Stimulated activated CD8-positive, alpha-beta memory T cell treated with anti-CD3 and anti-CD28 coated beads, Interleukin-4, amount 100 ng/mL, for 1 hour (primary cell): ENCODE measurements at places on chromosomes 5 and 9.

DNA sequence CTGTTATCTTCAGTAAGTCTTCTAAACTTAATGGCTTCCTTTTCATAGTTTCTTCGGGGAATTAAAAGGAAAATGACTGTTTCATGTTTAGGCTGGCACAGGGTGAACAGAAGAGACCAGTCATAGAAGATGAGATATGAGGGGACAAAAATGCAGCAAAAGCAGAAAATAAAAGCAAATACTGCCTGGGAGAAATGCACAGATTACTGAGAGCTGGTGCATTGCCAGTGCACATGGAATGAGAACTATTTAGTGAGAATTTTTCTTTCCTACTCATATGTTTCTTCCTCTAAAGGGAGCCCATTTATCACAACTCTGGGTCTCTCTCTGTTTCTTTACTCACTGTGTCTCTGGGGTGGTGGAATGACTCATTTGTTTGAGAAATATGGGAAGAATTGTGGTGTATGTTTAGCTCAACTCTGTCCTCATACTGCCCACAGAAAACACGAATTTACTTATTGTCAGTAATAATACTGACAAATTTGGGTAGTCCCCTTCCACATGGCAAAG, 25.9 kb upstream of the ANKRD55 start:
- DNase-seq = no peak

DNA sequence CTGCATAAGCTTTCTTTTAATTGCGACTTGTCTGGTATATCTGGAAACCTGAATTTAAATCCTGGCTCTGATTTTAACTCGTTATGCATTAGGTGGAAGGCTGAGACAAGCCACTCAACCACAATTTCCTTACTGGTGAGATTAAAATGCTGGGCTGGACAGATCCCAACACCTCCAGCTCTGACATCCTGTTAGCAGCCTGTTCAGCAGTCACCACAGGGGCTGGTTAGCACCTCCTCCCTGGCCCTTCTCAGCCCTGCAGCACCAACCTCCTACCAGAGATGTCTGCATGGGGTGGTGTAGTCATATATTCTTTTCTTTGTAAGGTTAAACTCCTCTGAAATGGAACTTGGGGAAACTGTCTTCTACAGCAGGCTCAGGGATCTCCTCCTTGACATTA, 156.5 kb upstream of the NFIL3 start:
- no peak for DNase-seq

DNA sequence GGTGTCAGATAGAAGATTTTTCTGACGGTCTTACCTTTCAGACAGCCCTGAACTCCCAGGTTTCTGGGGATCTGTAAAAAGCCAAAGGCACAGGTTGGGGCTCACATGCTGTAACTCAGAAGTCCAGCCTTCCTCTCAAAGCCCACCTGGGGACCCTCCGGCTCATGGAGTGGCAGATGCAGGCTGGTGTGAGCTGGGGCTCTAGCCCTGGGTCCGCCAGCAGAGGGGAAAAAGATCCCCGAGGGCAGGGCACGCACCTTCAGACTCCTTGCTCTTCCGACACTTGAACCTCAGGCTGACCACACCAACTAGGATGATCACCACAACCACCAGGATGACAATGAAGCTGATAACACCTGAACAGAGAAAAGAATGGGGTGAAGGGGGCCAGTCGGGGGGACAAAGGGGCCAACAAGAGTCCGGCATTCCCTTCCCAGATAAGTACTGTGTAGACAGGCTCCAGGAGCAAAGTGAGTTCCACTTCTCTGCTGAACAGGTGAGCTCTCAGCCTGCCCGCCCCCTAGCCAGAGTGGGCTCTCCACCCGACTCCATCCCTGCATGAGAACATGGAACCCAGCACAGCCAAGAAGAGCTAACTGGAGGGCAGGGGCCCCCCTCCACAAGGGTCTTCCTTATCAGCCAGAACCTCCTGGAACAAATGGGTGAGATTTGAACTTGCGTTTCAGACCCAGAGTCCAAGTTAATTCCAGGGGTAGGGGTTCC, 7.8 kb downstream of the ECSCR start:
- DNase-seq = no peak

DNA sequence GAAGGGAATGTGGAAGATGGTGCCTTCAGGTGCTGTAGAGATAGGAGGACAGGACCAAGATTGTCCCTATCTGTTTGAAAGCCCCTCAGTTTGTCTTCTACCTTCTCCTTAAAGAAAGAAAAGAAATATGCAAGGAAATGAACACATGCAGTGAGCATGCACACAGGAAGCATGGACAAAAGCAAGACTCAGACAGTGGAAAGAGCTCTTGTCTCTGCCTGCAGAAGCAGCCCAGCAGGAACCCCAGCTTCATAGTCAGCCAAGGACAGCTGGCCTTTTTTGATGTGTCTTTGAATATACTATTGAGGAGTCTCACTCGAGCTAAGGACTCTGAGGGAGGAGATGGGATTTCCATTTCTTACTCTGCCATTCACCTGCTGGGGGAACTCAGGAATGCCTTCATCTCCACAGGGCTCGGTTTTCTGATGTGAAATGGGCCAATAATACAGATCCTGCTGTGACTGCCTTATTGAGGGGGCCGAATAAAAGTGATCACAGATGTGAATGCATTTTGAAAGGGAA, 132.5 kb upstream of the ADRA1B start:
- DNase-seq = no peak

GRCh38 chr5:25255128-25255527, 610.4 kb upstream of the CDH10 start:
- no peak for DNase-seq

DNA sequence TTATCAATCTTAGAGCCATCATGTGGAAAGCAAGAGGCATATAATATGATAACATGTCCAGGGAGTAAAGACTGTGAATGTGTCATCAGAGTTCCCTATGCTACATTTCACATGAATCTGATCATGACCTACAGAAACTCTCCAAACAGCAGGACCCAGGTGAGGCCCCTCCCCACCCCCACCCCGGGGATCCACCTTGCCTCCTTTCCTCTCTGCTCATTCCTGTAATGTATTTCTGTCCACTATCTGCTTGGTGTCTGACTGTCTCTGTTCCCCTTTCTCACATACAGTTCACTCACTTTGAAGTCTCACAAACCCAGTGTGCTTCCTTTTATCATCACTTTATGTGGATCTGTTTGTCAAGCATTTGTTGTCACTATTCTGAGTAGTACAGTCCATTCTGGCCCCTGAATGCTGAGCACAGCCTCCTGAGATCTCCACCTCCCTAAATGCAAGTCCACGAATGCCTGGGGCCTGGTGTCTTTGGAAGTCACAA, 76.4 kb upstream of the SMARCA2 start:
- DNase-seq = no peak

DNA sequence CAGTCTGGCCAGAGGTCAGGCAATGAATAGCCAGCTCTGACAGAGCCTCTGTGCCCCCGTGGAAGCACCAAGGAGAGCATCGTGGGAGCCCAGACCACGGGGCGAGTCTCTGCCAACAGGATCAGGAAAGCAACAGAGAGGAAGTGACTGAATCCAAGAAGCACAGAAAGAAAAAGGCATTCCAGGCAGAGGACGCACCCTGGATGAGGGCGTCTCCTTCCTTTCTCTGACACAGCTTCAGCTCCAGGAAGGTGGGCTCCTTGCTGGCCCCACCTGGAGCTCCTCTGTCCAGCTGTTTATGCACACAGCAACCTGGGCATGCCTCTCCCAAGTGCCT, 16.6 kb downstream of the HK3 start:
- no peak for DNase-seq

DNA sequence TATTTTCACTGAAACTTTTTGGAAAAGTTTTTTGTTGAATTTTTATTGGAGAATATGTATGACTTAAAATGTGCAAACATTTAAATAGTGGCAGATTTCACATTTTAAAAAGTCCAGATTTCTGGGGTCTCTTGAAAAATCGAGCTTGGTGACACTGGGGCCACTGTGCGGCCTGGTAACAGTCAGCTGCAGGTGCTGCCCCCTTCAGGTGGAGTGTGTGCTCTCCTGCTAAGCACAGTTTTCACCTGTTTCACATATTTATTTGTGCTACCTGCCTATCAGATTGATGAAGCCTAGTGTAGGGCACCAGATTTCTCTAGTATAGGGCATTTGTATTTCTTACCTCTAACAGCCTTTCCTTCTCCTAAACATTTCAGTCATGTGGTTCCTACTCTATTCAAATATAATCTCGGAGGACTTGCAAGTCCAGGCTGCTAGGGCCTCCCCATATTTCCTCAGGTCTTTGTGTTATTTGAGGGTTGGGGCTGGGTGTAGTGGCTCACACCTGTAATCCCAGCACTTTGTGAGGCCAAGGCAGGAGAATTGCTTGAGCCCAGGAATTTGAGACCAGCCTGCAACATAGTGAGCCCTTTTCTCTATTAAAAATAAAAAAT, 95.8 kb upstream of the KLF9 start:
- no peak for DNase-seq

GRCh38 chr5:53037141-53037859, 48.1 kb downstream of the ITGA2 start:
- no peak for DNase-seq

DNA sequence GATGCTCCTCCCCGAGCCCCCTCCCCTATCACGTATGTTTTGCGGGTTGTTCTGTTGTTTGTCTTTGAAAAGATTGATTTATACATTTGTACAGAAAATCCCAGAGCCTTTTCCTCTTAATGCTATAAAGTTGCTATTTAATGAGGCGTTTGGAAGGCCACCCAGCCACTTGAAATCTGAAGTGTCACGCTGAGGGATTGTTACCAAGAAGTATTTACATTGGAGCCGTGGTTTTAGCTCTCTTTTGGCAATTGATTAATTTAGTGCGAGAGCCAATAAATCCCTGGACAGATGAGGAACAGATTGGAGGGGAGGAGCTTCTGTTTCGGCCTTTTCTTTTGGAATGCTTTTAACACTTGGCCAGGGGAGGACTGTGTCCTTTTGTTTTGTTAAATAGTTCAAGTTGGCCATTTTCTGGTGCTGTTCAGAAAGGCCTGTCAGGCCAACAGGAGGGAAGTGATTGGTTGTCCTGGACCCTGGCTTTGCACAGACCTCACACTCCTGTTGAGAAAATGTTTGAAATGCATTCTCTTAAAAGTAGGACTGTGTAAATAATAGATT, 250.2 kb downstream of the PDZD2 start:
- no peak for DNase-seq

DNA sequence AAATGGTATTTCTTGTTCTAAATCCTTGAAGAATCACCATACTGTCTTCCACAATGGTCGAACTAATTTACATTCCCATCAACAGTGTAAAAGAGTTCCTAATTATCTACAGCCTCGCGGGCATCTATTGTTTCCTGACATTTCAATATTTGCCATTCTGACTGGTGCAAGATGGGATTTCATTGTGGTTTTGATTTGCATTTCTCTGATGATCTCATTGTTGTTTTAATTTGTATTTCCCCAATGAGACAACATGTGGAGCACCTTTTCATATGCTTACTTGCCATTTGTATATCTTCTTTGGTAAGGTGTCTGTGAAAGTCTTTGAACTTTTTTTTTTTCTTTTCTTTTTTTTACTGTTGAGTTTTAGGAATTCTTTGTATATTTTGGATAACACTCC, 473.6 kb downstream of the KCTD16 start:
- no peak for DNase-seq

DNA sequence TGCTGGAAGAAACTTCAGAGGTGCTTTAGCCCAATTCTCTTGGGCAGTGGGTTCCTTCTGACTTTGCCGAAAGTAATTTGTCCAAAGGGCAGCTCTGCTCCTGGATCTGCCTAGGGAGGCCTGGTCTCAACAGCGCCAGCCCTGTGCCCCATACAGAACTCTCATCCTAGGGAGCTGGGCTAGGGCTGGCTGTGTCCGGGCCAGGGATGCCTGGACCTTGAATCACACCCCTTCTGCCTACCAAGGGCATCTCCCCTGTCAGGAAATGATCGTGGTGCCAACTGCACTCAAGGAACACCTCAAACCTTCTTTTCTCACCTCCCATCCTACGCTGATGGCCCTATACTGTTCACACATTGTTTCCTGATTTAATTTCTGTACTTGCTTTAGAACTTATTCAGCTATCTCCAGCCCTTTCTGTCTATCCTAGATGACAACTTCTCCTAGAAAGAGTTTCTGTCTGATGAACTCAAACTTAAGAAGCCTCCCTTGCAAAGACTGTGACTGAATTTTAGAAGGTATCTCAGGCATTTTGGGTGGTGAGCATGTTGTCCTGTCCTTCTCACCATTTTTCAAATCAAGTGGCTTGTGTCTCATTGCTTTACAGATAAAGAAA, 37.4 kb upstream of the NFIB start:
- no peak for DNase-seq

GRCh38 chr9:84152204-84152603, 171.6 kb downstream of the RMI1 start:
- DNase-seq = no peak

- DNase-seq = peak; percentile 24
Measured at GRCh38 chr9:19379697-19380046, 364 bp downstream of the RPS6 start.

DNA sequence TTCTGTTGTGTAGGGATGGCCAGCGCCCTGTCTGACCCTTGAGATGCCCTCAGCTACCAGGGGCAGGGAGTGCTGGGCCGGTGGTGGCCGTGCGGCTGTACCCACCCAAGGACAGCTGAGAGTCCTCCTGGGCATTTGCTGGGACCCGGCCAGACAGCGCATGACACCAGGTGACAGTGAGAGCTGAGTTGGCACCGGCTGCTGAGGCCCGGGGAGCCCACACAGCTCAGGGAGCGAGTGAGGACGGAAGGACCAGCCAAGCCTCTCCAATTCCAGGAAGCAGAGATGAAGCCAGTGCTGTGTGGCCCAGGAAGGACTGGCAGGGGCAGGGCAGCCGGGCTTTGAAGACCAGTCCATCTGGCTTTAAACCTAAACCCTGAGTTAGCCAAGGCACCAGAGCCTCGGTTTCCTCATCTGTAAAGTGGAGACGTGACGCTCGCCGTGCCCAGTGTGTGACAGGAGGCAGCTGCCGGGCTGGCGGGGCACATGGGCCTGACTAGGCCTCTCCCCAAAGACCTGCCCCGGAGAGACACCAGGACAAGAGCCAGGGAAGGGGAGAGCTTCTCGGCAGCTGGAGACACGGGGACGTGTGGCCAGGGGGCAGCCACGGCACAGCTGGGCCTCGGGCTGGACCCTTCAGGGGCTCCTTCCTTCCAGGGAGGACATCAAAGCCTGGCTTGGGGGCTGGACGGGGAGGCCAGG, 3.0 kb upstream of the AGPAT2 start:
- no peak for DNase-seq

- DNase-seq = no peak
Measured at GRCh38 chr9:135032041-135032835, 55.2 kb upstream of the OLFM1 start.
